ENCODE measurements at places on chromosomes 6 and 20. TPM values are rescaled to one million over a fixed set of nuclear protein-coding genes. Genes with fewer than 3 reads are reported as not detected.

- DNase-seq, result peak; percentile 62
These were observed 117.8 kb downstream of the RTN4IP1 start for GRCh38 chr6:106511288-106512047.

Gene AK9
- 2.2 TPM for total RNA-seq

Gene HEY2
- total RNA-seq, result not detected

Gene CDSN
- not detected for total RNA-seq

DNA sequence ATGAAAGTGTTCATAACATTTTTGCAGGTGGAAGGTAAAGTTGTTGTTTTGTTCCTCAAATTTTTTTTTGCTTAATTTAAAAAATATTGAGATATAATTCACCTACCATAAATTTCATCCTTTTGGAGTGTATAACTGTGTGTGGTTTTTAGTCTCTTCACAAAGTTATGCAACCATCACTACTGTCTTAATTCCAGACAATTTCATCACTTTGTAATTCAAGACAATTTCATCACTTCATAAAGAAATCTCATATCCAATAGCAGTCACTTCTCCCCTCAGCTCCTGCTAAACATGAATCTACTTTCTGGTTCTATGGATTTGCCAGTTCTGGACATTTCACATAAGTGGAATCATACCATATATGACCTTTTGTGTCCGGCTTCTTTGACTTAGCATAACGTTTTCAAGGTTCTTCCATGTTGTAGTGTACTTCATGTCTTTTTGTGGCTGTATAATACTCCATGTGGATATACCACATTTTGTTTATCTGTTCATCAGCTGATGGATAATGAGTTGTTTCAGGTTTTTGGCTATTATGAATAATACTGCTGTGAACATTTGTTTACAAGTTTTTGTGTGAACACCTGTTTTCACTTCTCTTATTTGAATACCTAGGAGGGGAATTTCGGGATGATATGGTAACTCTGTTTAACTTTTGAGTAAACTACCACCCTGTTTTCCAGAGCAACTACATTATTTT, 18.8 kb downstream of the ZFAND3 start:
- no peak for DNase-seq

GRCh38 chr20:61584851-61585250, 332.8 kb downstream of the CDH4 start:
- DNase-seq, result no peak

DNA sequence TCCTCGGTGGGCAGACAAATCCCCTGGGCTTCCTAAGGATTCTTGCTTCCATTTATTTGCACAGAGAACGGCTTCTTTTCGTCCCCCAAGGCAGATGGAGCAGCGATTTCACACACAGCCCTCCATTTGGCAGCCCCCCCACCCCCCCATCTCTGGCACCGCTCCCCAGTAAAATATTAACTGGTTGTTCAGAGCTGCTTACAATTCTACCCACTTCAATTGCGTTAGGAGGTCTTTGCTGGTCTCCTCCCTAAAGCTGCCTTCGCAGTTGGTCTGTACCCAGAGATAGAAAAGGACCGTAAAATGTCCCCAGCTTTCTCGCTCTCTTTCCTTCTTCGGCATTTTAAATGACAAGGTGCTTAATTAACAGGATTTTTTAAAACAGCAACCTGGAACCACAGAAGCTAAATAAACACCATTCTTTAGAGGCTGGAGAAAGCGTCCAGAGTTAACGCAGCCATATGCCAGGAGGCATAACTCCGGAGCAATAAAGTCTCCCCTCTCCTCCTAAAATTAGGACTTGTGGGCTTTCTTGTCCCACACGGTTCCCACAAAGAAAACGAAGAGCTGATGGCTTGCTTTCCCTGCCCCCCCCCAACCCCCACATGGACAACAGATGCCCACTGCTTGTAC, 1.7 kb upstream of the ZMYND8 start:
- DNase-seq, result no peak

Gene PSORS1C1
- not detected for total RNA-seq

Gene GRM1
- not detected for total RNA-seq

Gene DSE
- 8.6 TPM for total RNA-seq

Gene PI16
- total RNA-seq, result 1.0 TPM

GRCh38 chr6:169803816-169804340, 52.5 kb downstream of the ERMARD start:
- DNase-seq, result no peak

GRCh38 chr6:41680182-41680965, 42.1 kb downstream of the MDFI start:
- no peak for DNase-seq

- DNase-seq, result no peak
These were observed 1175.3 kb upstream of the GJE1 start for GRCh38 chr6:140957386-140957785.

DNA sequence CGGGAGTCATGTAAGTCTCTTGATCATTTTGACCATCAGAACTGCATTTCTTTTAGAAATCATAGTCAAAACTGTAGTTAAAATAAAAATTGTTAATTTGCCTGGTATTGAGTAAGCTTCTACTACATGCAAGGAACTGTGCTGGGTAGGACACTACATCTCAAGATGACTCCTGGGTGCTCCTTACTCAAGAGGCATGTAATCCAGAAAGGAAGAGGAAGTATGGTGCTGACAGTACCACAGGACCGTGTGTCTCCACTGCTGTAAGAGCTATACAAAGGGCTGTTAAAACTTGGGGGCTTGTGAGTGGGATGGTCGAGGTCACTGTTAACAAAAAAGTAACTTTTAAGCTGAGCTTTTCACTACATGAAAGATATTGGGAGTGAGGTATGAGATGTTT, 508.3 kb upstream of the SOX4 start:
- no peak for DNase-seq

- DNase-seq, result peak; percentile 53
These were observed 114.5 kb downstream of the FYN start for GRCh38 chr6:111758608-111759329.

DNA sequence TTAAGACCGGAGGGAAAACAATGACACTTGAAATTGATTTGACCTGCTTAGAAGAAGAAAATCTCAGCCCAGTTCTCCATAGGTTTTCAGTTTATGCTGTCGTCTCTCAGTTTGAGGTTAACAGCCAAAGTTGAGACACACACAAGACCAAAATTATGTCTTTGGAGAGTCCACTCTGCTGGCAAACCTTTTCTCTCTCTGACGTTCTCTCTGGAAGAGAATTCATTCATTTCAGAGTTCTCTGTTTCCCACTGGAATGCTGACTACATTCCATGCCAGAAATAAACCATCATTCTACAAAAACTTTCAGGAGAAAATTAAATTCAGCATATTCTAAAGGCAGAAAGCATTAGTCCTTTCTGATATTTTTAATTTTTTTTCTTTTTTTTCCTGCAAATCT, 155.2 kb downstream of the TFAP2A start:
- DNase-seq, result no peak

Gene MAK
- total RNA-seq, result 0.87 TPM

DNA sequence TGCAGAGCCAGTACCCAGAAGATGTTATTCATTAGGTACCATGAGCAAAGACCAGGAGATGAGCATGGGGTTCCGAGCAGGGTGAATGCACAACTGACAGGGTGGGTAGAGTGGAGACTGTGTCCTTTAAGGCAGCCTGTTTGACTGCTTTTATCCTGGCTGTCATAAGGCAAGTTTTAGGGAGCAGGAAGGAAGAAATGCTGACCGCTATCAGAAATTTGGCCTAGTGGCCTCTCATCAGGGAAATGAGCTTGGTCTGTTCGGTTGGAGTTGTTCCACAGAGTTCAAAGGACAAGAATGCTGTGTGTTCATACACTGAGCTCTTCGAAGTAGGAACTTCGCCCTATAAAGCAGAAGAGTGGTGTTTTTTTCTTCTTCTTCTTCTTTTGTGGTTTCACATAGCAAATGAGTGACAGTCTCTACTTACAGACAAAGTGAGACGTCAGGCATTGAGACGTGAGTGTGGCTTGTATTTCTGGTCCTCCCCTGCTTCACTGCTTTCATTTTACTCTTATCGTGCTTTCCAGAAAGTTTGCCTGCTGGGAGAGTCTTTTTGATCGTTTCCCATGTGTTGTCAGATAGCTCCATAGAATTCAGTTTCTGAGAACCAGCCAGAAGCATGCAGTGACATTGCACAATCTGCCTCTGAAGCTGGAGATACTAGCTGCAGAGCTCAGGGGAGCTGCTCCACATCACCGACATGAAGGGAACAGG, at the start of gene CASS4:
Gene CASS4, plus strand, starts transcription at position 502 of the 714 bp plus-strand sequence. Its CDS starts 199 bp downstream, at position 701.
- DNase-seq, result peak; percentile 63

- DNase-seq, result no peak
These were observed at the start of gene LRRN4 for GRCh38 chr20:6053776-6054688. LRRN4 (minus strand) TSS chr20:6054060; CDS start chr20:6052799, 1,261 bp downstream.

Gene C20orf202
- total RNA-seq, result not detected

GRCh38 chr6:98272060-98272459, 562.3 kb upstream of the POU3F2 start:
- DNase-seq, result no peak

DNA sequence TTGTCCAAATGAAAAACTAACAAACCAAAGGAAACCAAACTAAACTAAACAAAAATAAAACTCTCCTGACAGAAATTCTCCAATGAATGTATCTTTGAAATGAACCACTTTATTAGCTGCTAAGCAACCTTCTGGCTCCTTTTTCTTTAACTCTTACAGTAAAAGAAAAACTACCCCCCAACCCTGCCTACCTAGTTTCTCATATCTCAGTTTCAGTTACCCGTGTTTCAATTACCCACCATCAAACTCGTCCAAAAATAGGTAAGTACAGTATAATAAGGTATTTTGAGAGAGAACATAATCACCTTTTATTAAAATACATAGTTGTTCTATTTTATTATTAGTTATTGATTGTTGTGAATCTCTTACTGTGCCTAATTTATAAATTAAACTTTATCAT, 177.4 kb upstream of the THEMIS start:
- no peak for DNase-seq

Gene SLC32A1
- total RNA-seq, result not detected

DNA sequence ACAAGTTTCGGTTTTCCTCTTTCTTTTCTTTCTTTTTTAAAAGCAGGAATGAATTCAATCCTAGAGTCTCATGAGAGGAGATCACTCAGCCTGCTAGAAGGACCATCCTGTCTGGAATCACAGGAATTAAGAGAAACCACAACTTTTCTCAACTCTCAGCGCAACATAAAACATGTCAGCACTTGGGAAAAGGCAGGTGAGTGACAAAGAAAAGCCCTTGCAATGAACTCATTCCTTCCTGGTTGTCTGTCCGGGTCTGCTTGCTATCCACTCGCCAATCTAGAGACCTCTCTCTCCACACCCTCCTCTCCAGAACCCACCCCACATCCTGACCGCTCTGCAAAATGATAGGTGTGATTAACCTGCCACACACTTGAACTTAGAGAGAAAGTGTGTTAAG, 253.8 kb downstream of the LY86 start:
- no peak for DNase-seq

DNA sequence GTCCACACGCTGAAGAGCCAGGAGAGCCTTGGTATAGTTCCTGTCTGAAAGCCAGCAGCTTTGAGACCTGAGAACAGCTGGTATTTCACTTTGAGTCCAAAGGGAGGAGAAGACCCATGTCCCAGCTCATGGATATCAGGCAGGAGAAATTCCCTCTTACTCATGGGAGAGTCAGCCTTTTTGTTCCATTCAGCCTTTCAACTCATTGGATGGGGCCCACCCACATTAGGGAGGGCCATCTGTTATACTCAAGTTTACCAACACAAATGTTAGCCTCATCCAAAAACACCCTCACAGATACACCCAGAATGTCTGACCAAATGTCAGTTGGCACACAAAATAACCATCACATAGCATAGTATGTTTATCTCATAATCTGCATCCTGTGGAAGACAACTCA, 80.1 kb downstream of the GMDS start:
- no peak for DNase-seq

DNA sequence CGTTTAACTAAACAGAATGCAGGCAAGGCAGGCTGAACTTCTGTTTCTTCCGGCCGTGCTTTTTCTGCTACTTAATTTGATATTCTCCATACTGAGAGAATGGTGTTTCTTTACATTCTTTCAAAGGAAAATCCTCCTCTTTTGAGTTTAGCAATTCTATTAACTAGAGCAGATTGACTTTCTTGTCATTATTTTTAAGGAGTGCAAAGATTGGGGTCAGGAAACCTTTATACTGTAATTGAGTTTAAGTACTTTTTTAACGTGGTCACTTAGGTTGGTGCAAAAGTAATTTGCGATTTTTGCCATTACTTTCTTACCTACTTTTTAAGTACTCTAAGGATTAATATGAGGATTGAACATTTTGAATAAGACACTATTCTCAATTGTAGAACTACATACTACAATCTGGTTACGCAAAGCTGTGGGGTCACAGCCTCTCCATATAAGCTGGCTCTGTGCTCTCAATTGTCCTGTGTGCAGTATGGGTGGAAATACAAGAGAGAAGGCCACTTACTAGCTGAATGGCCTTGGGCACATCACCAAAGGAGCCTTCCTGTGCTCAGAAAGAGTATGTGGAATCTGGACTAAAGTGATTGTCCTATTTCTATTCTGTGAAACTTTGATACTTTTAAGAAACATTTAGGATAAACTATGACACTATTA, 16.7 kb downstream of the HECA start:
- DNase-seq, result no peak

Gene CLIC5
- total RNA-seq, result 8.0 TPM

Gene HTR1E
- total RNA-seq, result not detected

Gene SIRPD
- total RNA-seq, result not detected

GRCh38 chr20:43271980-43272379, 82.3 kb upstream of the PTPRT start:
- no peak for DNase-seq

- no peak for DNase-seq
These were observed 39.1 kb upstream of the RNGTT start for GRCh38 chr6:89002523-89002922.

DNA sequence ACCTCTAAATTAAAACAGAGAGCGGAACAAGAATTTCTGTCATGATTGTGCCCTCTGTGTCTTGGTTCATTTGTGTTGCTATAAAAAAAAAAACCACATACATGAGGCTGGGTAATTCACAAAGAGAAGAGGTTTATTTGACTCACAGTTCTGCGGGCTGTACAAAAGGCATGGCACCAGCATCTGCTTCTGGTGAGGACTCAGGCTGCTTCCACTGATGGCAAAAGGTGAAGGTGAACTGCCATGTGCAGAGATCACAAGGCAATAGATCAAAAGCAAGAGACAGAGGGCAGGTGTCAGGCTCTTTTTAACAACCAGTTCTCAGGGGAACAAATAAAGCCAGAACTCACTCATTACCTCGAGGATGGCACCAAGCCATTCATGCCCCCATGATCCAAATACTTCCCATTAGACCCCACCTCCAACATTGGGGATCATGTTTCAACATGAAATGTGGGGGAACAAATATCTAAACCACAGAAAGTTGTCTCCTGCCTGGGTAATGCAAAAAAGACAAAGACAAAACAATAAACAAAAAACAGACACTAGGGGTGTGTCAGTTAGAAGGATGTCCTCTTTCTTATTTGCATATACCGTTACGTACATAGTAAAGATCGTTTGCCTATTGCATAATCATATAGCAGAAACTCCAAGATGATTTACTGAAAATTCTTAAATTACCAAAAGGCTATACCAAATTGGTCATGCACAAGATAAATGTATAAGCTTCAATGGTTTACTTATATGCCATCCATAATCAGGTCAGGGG, 17.0 kb downstream of the SERPINB9 start:
- DNase-seq, result no peak

- DNase-seq, result no peak
These were observed 2.8 kb downstream of the TNFRSF21 start for GRCh38 chr6:47306887-47307286.
